ENCODE measurements at places on chromosomes 6 and 20.

GRCh38 chr20:25233016-25233772 lies 14.7 kb upstream of the PYGB start:
- no peak for ATAC-seq

DNA sequence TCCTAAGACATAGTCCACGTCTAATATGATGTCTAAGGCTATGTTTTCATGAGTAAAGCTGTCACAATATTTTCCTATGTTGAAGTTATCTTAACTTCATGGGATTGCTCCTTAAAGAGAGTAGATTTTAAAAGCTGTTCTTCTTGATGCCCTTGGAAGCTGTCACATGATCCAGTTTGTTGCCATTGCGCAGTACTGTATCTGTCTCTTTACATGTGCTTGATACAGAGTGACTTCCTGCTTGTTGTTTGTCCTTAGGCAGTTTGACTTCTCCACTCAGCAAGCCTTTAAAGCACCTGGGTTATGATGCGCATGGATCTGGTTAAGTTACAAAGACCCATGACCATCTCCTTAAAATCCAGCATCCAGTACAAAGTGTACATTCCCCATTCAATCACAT lies 85.4 kb downstream of the CDYL start:
- no peak for ATAC-seq

- no peak for ATAC-seq
These were observed 2.7 kb downstream of the EYA4 start for GRCh38 chr6:133243723-133244305.

DNA sequence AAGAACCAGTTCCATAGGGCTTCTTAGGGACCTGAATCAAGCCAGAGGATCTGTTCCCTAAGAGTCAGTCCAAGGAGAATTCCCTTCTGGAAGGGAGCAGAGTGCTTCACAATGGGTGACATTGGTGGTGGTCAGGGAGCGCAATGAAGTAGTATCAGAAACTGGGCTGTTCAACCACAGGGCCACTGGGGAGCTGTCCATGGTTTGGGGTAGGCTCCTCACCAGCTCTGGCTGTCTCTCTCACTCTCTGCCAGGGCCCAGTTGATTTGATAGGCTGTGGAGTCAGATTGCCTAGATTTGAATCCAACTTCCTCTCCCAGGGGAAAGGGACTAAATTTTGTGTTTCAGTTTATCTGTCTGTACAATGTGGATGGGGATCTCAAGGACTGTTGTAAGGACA lies 36.7 kb upstream of the CHD6 start:
- ATAC-seq = no peak

DNA sequence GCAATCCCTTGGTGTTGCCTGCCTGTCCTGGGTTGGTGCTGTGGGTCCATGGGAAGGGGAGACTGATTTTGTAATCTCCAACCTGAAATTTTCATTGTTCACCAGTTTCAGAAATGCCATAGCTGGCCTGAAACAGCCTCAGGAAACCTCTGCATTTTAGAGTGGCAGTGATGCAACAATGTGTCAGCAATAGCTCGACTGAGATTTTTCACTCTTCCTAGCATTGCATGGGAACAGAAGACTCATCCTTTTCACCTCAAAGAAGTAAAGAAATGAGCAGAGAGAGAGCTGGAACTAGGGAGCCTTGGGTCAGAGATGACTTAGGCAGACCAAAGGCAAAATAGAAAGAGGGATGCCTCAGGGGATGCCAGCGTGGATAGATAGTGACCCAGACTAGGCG lies 23.7 kb upstream of the TMEM14A start:
- no peak for ATAC-seq

- peak; percentile 26 for ATAC-seq
These were observed 51.5 kb upstream of the TRAF3IP2 start for GRCh38 chr6:111657146-111657545.

DNA sequence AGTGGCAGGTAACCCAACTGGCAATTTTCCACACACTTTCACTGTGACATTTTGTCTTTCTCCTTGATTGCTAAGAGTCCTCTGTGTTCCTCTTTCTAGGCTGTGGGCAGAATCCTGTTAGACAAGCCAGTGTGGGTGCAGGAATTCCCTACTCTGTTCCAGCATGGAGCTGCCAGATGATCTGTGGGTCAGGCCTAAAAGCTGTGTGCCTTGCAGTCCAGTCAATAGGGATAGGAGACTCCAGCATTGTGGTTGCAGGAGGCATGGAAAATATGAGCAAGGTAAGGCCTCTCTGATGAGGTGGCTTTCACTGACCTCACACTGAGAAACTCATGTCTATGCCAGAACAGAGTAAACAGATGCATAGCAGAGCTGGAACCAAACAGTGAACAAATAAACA lies 5.1 kb downstream of the ACAT2 start:
- no peak for ATAC-seq

Measured in motor neuron (in vitro differentiated cells).